ENCODE measurements at places on chromosomes 3 and 15.

GRCh38 chr3:112871735-112872134 is 25.1 kb upstream of the CD200R1L start:
- no peak for DNase-seq

DNA sequence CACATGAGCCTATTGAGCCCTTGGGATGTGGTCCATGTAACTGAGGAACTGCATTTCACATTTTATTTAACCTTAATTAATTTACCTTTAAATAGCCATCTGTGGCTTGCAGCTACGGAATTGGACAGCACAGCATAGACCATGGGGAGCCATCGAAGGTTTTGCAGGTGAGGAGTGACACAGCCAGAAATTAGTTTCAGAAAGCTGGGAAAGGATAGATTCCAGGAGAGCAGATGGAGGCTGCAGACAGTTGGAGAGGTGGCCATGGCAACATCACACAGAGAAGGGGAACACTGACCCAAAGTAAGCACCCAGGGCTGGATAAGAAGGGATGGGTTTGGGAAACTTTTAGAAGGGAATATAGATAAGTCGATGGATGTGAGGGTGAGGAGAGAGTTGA is 100.1 kb upstream of the SLC6A11 start:
- DNase-seq, result no peak

DNA sequence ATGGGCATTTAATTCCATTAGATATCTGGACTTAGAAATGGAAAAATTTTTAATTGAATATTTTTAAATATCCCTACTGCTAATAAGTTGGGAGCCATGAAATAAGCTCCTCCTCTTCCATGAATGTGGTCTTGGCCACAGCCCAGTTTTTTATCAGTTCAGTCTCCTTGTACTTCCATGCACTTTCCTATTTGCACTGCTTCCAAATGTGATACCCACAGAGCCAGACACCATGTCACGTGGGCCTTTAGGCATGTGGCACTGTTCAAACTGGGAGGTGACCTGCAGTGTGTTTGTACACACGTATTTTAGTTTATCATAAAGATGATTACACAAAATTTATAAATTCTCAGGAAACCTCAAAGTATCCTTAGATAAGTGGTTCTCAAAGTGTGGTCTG is 80.1 kb upstream of the DGKG start:
- DNase-seq, result no peak

- DNase-seq, result no peak
Observed at GRCh38 chr3:69273896-69274295, 112.0 kb downstream of the FRMD4B start.

DNA sequence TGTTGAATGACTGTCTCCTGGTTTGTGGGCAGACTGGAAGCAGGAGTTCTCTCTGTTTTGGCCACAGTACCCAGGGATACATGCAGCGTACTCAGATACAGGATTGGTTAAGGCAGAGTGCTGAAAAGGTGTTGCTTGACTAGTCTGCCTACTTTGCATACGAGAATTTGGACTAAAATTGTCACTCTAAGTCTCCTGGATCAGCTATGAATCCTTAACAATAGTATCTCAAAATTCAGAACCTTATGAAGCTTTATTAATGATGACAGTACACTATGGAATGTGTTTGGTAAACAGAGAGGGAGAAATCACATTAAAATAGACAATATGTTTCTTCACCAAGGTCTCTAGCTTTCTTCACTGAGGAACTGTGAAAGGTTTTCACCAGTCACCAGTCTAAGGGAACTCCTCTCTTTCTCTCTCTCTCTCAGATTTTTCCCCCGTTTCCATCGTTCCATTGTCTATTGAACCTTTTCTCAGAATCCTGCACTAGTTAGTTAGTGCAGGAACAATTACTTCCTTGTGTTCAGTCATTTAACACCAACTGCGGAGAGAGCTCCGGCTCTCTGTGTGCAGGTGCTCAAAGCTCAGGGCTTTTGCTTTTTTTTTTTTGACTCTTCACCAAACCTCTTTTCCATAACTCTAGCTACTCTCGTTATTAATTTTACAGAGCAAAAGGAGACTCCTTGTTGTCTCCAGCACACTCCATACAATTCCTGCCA is 85.9 kb upstream of the FNDC3B start:
- DNase-seq, result no peak

- no peak for DNase-seq
Observed at GRCh38 chr3:73461547-73461946, 163.2 kb downstream of the PDZRN3 start.

DNA sequence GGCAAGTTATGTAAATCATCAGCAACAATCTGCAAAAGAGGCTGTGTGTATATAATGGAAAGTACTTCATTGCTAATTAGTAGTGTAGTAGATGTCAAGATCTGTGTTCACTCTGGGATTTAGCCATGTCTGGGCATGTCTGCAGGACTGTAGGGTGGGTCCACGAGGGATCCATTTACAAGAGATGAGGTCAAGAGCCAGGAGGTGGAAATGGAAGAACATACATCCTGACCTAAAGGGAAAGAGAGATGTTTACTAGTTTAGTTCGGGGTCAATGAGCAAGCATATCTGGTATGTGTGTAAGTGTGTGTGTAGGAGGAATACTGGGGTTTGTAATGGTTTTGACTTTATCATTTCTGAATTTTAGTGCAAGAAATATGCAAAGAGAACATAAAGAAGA is 171.5 kb upstream of the NANOGP8 start:
- DNase-seq, result no peak

GRCh38 chr3:16378920-16379319 is 113.9 kb downstream of the OXNAD1 start:
- DNase-seq, result no peak

DNA sequence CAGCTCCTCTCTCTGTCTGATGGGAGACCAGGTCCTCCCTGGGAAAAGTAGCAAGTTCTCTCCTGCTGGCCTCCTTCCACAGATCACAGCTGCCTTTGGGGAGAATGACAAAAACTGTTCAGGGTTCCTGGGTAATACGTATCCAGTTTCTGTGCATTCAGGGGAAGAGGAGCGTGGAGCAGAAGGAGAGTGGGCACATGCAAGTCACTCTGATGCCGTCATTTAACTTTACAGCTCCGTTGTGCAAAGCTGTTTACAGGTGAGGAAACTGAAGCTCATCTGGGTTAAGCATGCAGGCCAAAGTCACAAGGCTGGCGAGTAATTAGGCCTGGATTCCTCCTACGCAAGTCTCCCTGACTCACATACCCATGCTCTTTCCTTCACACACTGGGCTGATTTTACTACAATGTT is 7.5 kb upstream of the TM4SF1 start:
- DNase-seq, result no peak

- no peak for DNase-seq
Observed at GRCh38 chr3:149375501-149376196, 1.8 kb downstream of the TM4SF1 start.

DNA sequence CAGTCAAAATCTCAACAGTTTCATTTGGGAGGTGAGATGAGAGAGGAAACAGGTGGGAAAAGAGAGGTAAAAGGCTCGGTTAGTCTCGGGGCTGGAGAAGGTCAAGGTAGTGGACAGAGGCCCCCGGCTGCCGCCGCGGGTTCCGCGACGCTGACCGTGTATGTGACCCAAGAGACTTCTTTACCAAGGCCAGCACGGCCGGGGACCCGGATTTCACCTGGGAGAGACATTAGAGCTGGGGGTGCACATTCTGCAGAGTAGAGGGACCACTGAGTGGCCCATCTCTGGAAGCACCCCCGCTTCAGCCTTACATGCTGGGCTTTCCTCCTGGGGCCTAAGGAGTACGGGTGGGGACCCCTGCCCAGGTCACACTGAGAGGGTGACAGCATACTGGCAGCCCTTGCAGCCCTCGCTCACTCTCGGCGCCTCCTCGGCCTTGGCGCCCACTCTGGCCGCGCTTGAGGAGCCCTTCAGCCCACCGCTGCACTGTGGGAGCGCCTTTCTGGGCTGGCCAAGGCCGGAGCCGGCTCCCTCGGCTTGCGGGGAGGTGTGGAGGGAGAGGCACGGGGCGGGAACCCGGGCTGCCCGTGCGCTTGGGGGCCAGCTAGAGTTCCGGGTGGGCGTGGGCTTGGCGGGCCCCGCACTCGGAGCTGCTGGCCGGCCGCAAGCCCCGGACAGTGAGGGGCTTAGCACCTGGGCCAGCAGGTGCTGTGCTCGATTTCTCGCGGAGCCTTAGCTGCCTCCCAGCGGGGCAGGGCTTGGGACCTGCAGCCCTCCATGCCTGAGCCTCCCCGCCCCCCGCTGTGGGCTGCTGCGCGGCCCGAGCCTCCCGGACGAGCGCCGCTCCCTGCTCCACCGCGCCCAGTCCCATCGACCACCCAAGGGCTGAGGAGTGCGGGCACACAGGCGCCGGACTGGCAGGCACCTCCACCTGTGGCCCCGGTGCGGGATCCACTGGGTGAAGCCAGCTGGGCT is 41.3 kb upstream of the RPL32 start:
- no peak for DNase-seq

DNA sequence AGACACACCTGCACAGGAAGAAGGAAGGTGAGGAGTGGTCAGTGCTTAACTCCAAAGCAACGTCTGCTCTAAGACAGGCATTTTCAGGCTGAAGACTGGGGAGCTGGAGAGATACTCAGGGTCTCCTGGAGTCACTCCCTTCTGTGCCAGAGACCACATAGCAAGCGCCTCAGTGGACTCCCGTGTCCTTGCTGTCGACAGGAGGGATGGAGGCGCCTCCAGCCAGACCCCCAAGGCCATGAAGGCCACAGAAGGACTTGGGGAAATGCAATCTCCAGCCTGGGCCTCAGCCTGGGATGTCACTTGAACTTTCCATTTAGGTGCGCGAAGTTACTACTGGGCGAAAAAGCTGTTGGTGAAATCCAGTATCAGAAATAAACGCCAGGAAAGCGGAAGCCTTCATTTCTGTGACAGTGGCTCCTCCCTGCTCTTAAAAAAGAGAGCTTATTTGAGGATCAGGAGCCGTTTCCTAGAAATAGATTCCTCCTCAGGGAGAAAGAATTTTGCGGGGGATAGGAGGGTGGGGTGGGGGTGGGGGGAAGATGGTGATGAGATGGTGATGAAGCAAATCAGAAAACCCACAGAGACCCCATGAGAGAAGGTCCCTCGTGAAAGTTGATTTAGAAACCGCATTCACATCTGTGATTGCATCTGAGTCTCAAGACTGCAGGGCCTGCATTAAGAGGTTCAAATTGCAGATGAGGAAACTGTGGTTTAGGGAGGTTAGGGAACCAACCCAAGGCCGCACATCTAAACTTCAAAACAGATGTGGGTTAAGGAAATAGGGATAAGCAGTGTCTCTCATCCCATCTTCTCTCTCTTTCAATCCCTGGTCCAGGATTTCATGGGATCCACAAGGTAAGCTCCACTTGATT is 78.8 kb downstream of the ATP2B2 start:
- no peak for DNase-seq

GRCh38 chr3:51712511-51712931 is 5.7 kb downstream of the GRM2 start:
- DNase-seq, result no peak

DNA sequence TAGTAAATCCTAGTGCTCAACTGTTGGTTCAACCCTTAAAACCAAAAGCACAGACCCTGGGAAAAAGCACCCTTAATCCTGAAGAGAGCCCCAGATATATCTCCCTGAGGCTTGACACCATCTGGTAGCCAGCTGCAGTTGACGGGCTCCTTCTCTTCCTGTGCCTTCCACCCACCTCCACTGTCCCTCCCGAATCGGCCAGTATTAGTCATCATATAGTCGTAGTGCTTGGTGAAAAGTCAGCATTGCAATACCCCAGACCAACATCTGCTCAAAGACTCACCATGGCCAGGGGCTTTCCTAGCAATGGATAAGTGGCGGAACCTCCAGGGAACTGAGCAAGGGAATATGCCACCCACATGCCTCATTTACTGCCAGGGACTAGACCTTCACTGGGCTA is 125.6 kb upstream of the CRBN start:
- DNase-seq, result no peak

- DNase-seq, result no peak
Observed at GRCh38 chr3:156472150-156472549, 82.8 kb downstream of the SSR3 start.

DNA sequence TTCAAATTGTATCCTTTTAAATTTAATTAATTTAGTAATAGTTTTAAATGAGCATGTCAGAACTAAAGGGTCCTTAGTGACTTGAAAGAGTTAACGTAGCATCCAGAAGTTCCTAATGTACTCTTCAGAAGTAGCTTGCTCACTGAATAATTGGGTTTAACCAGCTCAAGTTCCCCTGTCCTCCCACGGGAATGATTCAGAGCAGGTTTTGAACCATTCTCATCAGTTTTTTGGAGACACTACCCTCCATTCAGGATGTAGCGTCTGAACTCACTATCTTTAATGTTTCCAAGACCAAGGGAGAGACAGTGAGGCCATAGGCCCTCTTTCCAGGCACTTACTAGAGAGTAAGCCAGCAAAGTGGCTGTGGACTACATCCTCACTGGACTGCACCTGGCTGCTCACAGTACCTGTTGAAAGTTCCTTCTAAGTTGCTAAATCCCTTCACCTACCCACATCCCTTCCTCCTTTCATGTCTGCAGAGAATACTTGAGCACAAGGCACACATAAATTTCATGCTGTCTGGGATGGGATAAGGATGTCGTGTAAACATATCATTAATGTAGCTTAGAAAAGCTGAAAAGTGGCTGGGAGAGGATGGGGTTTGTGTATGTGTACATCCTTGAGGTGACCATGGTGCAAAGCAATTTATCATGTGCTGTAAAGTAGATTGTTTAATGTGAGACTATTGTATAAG is 146.3 kb downstream of the PLCL2 start:
- no peak for DNase-seq

DNA sequence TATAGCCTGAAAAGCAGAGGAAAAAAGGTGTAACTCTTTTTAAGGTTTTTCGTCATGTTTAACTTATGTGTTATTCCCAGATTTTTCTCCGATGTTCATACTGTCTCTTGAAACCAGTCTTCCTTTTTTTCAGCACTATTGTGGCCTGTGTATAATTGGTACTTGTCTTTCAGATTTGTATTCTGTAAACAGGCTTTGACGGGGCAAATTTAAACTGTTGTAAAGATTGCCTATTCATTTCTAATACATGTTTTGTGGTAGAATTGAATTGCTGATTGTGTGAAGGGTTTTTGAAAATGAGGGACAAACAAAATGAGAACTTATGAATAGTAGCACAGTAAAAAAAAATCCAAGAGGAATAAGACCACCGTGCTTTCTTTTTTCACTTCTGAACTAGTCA is 33.6 kb downstream of the AKAP13 start:
- no peak for DNase-seq

DNA sequence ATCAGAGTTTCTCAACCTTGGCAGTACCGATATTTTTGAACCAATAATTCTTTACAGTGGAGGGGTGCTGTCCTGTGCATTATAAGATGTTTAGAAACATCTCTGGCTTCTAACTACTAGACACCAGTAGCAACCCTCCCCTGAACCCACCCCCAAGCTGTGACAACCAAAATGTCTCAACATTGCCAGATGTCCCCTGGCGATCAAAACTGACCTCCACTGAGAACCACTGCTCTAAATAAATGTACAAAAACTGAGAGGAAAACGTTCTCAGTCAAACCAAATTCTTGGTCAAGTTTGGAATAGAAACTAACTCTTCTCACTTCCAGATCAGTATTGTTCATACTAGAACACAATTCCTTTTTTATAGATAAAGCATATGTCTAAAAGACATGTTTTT is 58.5 kb downstream of the GPR160 start:
- no peak for DNase-seq

DNA sequence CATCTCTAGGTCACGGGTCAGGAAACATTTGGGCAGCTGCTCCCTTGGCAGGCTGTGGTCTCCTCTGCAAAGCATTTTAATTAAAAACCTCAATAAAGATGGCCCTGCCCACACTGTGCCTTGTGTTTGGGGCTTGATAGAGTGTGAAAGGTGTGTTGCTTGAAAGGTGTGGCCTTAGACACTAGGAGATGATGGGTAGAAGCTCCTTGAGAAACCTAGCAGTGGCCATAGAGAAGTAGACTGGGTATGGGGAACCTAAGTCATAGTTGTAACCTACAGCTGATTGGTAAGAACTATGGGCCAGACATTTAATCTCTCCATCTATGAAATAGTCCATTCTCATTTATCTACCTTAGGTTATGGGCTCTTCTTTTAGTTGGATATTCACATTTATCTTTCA is 3.3 kb downstream of the JAGN1 start:
- no peak for DNase-seq
